ENCODE measurements at places on chromosomes 11 and 22.

GRCh38 chr11:13119941-13120520, 110.9 kb downstream of the RASSF10 start:
- no peak for DNase-seq

GRCh38 chr11:2094354-2095197, 44.6 kb downstream of the IGF2 start:
- no peak for DNase-seq

GRCh38 chr22:31230155-31230870, 18.2 kb downstream of the LIMK2 start:
- no peak for DNase-seq

DNA sequence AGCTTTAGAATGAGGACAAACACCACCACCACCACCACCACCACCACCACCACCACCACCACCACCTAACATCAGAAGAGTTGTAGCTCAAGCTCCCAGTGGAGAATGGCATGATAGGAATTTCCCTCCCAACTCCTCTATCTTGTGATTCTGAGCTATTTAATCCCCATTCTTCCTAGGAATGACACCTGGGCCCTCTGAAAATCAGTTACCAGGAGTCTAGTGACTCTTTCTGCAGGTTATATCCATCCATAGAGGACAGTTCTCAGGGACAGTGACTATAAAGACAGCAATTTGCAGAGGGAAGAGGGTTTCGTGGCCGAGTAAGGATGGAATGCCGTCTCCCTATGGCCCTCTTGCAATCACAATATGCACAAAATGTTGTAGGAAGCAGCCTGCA, 27.8 kb downstream of the MYH9 start:
- no peak for DNase-seq

GRCh38 chr11:45880772-45881570, 4.5 kb upstream of the MAPK8IP1 start:
- no peak for DNase-seq

DNA sequence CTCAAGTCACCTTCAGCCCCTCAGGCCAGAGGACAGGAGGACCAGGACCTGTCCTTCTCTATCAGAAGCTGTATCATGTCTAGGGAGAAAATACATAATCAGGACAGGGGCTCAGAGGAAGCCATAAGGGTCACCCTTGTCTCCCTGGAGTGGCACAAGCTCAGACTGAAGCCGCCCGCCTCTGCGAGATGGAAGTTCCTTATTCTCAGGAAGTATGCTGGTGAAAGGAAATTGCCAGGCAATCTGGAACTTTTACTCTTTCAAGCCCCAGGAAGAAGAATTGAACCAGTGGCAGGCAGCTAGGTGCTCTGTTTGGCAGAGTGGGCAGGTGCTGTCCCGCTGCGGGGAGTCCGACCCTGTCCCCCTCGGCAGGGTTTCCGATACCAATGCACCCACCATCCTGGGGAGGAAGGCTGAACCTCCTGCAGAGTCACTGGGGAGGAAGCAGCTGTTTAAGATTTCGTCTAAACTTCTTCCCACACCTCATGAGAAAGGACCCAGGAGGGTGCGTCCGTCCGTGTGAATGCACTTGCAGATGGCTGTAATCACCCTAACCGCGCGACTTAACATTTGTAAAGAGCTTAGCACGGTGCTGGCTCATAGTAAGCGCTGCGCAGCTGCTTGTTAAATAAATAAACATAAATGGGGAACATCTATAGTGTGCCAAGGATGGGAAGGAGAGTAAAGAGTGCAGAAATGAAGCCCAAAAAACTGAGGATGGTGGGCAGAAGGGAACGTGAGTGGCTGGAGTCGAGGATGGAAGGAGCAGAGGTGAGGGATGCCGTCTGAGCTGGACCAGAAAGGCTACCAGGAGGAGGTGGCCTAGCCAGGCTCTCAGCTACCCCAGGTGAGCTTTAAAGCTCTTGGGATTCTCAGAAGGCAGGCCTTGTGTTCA, 5.0 kb upstream of the ANO1 start:
- DNase-seq, result no peak

DNA sequence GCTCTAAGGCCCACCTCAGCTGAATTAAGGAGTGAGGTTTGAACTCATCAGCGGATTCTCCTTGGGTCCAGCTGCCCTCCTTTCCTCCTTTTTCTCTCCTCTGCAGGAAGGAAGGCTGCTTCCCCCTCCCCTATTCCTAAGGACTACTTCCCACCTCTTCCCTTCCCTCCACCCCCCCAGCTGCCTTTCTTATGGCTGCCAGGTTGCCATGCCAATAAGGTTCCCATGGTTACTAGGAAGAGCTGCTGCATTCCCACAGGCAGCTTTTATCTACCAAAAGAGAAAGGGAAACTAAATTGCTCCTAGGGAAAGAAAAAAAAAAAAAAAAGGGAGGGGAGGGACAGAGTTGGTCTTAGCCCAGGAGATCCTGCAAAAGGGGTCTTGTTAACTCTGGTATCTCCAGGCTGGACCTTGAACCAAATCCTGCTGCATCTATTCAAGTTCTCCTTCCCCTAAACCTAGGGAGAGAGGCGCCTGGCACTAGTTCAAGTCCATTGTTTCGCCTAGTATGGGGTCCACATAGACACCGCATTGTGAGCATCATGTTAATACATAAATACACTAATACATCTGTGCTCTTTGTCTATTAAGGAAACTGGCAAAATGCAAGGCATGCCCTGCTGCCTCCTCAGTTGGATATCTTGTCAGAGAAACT, 21.2 kb upstream of the FEZ1 start:
- DNase-seq, result no peak

- no peak for DNase-seq
Observed at GRCh38 chr11:72662036-72662435, 12.2 kb downstream of the PDE2A start.

DNA sequence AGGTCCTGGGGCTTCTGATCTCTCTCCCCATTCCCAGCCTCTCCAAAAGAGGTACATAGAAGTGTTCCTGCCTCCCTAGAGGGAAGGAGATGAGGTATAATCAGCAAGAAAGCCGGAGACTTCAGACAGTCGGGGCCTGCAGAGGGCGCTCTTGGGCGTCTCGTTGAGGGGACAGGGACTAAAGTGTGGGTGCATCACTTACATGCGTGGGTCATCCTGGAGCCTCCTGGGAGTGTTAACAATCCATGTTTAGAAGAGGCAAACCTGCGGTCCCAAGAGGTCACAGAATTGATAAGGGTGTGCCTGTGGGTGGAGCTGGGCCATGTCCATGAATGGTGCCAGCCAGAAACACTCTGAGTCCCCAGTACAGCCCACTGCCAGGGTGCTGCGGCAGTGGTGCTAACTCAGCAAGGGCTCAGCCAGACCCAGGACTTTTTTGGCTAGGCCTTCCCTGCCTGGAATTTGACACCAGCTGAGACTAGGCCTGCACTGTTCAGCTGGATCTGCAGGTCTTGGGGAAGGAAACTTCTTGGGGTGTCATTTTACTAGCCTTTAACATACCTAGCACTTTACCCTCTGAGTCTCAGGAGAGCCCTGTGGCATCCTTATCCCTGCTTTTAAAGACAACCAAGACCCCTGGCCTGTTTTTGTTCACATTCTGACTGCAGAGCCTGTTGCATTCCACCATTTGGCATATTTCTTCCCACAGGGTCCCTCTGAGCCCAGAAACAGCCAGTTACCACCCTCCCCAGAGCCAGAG, 5.5 kb downstream of the YDJC start:
- no peak for DNase-seq

GRCh38 chr22:45007391-45008185, 2.2 kb downstream of the PHF21B start:
- no peak for DNase-seq

- peak; percentile 77 for DNase-seq
Observed at GRCh38 chr11:2428322-2428795, 16.0 kb downstream of the TRPM5 start.

GRCh38 chr11:106821291-106821690, 197.0 kb downstream of the GUCY1A2 start:
- no peak for DNase-seq

DNA sequence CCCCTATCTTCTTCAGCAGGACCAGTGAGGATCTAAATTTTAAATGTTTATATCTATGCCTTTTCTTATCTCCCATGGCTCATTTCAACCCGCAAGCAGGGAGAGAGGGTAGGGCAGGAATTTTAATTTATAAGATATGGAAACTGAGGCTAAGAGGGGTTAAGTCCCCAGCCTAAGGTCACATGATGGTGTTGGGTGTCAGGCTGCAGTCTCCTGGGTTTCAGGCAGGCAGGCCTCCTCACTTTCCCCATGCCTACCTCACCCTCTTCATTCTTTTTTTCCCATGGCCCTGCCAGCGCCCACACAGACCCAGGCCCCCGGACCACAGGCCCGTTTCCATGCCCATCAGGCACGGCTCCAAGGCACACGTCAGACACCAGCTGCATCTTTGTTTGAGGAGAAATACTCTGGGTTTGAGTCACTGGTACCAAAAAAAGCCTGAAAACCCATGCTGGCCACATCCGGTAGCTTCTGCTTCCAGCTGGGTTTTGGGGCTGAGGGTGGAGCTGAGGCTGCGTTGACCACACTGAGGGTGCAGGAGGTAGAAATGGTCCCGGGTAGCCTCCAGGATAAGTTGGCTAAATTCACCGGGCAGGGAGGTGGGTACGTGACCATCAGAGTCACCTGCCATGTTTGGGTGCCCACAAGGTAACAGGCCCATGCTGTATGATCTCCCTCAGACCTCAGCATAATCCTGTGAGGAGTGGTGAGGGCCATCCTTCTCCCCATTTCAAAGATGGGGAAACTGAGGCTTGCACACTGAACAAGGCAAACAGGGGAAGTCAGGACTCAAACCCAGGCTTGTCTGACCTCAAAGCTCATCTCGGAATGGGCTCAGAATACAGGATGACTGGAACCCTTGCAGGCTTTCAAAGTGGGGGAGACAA, 7.5 kb downstream of the CRYBB1 start:
- no peak for DNase-seq

DNA sequence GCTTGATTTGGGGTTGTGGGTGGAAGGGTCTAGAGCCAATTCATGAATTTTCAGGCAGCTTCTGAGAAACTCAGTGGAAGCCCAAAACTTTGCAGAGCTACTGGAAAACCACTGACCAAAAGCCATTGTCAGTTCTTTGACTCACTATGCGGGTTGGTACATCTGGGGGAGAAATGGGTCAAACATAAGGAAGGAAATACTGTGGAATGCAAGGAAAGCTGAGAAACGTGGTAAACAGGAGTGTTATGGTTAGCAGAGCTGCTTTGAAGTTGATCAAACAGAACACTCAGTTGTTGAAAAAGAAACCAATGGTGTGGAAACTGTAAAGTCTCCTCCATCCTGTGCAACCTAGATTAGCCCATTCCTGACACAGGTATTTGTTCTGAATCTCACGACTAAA, 6.3 kb upstream of the ABTB2 start:
- no peak for DNase-seq

- DNase-seq, result no peak
Observed at GRCh38 chr11:111513240-111513605, 1.0 kb upstream of the BTG4 start.

DNA sequence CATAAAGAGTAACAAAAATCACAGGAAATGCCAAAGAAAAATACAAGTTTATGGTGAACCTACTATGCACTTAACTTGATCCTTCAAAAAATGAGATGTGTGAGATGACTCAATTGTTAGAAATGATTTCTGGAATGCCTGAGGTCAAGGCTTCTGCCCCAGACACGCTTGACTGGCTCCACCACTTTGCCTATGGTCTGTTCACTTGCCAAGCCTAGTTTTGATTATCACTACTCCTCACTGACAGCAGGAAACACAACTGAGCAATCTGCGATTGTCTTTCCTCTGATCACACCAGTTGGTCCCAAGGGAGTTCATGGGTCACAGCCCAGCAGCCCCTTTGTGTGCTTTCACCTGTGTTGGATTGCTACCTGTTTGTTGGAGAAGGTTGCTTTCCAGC, 20.6 kb upstream of the PRDM10 start:
- no peak for DNase-seq

DNA sequence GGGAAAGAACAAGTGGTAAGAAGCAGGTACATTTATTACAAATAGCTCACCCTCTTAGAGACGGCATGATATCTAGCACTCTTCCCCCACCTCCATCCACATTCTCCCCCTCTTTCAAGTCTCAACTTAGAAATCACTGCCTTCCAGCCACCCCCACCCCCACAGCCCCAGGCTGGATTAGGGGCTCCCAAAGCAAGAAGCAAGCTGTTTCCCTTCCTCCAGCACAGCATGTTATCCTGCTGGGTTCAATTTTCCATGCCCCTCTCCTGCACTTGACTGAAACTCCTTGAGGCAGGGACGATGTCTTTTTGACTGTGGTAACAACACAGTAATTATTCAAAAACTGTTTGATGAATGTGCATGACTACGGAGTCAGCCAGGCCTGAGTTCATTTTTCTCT, 350.7 kb downstream of the LARGE1 start:
- no peak for DNase-seq

DNA sequence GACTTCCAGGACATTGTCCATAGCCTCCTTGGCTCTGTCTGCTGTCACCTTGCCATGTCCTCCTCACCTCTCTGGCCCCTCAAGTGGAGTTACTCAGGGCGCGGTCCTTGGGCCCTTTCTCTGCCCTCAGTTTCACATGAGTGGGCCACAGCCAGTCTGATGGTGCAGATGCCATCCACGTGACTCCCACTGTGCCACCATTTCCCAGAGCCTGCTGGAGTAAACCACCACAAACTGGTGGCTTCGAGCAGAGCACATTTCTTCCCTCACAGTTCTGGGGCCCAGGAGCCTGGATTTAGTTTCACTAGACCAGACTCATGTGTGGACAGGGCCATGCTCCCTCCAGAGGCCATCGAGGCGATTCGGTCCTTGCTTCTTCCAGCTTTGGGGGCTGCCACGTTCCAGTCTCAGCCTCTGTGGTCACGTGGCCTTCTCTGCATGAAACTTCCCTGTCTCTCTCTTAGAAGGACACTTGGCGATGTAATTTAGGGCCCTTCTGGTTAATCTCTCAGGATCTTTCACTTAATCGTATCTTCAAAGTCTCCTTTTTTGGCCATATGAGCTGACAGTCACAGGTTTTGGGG, 14.6 kb downstream of the SMARCB1 start:
- DNase-seq, result no peak

GRCh38 chr11:1990872-1991578, 6.6 kb downstream of the H19 start:
- DNase-seq, result no peak

- no peak for DNase-seq
Observed at GRCh38 chr22:19631899-19632667, 82.2 kb upstream of the SEPTIN5 start.

DNA sequence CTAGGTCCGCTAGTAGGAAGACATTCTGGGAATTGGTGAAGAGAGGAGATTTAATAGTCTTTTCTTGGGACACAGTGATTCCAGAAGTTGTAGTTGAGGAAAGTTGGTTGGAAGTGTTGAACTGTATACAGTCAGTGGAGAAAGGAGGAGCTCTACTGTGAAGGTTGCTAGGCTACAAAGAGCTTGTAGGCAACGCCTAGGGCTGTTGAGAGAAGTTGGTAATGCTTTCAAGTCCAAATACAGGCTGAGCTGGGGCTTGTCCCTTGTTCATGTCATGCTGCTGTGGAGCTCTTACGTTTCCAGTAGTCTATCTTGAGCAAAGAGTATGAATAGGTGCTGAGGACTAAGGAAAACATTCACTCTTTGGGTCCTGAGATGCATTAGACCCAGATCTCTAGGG, 1.1 kb downstream of the TBCEL start:
- no peak for DNase-seq

DNA sequence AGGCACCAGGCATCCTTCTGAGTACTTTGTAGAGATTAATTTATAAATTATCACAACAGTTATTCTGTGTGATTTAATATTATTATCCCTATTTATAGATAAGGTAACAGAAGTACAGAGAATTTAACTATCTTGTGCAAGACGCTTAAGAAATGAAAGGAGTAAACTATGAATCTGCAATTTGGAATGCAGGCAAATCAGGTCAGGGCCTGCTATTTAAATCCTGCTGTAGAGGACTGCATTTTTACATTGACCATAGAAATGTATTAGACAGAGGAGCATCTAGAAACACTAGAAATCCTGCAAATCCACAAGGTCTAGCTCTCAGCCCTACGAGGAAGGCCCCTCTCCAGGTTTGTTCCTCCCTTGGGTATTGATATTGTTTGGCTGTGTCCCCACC, 336.2 kb downstream of the ETS1 start:
- no peak for DNase-seq

Data from stimulated activated CD8-positive, alpha-beta memory T cell treated with anti-CD3 and anti-CD28 coated beads, Interleukin-7, amount 100 ng/mL, for 4 hours (primary cell).